ENCODE measurements at places on chromosomes 4 and X.

GRCh38 chr4:89221167-89221867 lies 86.3 kb downstream of the GPRIN3 start:
- no peak for DNase-seq

GRCh38 chr4:2333356-2333841 lies 71.5 kb upstream of the MXD4 start:
- no peak for DNase-seq

- no peak for DNase-seq
Observed at GRCh38 chr4:152099981-152100378, 339.2 kb upstream of the GATB start.

DNA sequence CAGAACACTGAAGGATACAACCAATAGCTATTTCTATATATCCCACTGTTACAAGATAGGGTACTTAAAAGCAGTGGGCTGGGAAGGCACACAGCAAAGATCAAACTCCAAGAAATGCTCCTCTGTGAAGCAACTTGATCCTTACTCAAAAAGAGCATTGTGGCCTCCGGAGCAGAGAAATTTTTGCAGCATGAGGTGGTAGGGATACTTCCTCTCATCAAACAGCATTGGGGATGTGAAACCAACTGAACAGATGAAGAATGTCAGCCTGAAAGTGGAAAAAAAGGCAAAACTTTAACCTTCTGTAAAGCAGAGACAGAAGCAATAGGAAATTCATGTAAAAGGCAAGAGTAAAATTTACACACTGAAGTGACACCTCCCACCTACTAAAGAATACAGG lies 92.2 kb downstream of the HUWE1 start:
- no peak for DNase-seq

DNA sequence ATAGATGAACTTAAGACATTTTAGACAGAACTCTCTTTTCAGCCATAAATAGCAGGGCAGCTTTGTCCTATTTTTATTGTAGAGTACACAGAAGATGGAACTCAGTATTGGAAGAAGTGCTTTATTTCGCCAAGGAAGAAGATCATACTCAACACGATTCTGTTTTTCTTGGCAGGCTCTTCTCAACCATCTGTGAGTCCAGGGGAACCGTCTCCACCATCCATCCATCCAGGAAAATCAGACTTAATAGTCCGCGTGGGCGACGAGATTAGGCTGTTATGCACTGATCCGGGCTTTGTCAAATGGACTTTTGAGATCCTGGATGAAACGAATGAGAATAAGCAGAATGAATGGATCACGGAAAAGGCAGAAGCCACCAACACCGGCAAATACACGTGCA lies 37.6 kb downstream of the KIT start:
- DNase-seq = no peak

- no peak for DNase-seq
Observed at GRCh38 chr4:86641516-86642090, 47.5 kb downstream of the PTPN13 start.
